ENCODE measurements at places on chromosomes 1 and 21.
A peak's percentile ranks its signal among the peaks of the same experiment; 100 is the strongest.

DNA sequence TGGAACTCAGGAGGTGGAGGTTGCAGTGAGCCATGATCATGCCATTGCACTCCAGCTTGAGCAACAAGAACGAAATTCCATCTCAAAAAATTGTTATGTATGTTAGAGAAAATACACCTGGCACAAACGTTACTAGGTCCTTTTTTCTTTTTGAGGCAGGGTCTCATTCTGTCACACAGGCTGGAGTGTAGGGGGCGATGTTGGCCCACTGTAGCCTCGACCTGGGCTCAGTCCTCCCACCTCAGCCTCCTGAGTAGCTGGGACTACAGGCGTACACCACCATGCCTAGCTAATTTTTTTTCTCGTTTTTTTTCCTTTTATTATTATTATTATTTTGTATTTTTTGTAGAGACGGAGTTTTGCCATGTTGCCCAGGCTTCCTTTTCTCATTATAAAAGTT, 4.4 kb downstream of the HAX1 start:
- peak; percentile 68 for DNase-seq

DNA sequence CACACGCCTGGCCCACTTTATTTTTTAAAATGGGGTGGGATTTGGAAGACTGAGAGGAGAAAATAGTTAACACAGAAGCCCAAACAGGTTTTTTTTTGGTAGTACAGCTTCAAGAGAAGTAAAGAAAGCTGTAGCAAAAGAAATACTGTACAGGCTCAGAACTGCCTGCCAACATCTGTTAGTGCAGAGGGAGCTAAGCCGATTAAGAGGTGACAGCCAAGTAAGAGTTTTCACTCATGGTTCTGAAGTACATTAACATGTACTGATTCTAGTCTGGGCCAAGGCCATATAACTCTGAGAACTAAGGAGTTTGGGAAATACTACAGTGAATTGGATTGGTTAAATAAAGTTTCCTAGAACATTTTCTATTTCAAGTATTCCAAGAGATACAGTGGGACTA, 51.6 kb downstream of the EIF2B3 start:
- DNase-seq: no peak

GRCh38 chr1:117820096-117820495, 109.3 kb downstream of the GDAP2 start:
- no peak for DNase-seq

DNA sequence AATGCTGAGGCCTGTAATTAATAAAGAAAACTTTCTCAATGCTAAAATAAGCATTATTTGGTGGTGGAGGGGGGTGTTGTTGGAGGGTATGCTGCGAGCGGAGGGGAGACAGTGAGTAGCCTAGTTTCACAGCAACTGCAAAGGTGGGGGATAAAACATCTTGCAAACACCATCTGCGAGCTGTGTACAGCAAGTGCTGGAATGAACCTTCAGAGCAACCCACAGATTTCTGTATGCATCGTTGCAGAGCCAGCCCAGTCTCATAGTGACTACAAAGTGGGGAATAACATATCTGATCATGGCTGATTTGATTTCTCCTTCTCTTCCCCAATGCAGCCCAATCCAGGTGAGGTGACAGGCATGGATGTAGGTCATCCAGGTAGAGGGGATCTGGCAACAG, 80.7 kb upstream of the COG2 start:
- DNase-seq: no peak

GRCh38 chr1:22470227-22470626, 18.6 kb downstream of the ZBTB40 start:
- DNase-seq: no peak

GRCh38 chr1:167756730-167757405, 35.1 kb downstream of the MPZL1 start:
- no peak for DNase-seq

GRCh38 chr1:196538473-196538872, 69.8 kb downstream of the KCNT2 start:
- no peak for DNase-seq

- no peak for DNase-seq
Observed at GRCh38 chr21:31530897-31531705, 128.4 kb upstream of the SOD1 start.

Data from endodermal cell (in vitro differentiated cells).